ENCODE measurements at places on chromosomes 1 and 21.

DNA sequence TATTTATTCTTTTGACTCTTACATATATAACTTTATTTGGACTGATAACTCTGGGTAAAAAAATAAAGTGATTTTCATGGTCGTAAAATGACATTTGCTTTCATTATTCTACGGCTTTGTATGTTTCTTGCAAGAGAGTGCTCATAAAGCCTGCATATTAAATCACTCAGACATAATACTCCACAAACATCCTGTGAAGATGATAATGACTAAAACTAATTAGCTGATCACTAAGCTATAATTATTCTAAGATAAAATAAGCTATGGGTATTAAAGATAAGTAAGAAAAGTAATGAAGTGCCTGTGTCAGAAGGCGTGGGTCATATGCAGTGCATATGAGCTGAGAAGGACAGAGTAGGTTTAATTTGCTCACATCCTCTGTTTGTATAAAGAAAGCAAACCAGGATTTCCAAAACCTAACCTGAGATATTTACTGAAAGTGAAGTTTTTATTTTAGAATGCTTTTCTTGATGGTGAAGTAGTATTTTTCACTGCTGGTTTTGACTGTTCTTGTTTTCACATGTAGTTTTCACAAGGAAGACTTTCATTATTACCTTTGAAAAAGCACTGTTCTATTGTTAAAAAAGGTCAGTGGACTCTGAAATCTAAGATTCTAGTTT, 278.8 kb downstream of the AMY1C start:
- no peak for DNase-seq

- no peak for DNase-seq
Observed at GRCh38 chr1:150322310-150322709, 977 bp downstream of the PRPF3 start.

DNA sequence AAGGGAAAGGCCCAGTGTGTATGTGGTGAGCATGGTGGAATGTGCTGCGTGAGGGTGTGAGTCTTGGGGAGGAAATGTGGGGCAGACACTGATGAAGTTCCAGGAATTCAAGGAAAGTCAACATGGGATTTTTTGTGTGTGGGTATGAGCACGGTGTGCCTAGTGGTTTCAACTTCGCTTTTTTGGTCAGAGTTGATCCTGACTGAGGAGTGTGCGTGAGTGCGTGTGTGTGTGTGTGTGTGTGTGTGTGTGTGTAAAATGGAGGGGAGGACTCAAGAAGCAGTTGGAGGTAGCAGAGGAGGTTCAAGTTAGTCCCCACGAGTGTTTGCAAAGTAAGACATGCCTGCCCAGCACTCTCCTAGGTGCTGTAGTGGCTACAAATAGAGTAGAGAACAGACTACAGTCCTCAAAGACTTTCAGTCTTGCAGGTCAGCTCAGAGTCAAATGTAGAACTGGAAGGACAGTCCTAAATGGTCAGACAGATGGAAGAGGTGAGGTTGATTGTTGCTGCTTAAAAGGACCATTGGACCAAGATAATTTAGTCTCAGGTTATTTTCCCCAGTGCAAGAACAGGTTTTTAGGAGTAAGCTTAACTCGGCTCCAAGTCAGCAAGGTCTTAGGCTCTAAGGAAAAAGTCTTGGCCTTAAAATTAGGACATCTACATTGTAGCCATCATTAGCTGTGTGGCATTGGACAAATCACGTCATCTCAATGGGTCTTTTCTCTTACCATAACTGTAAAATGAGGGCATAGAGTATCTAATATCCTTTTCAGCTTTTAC, 25.0 kb downstream of the SLAMF1 start:
- DNase-seq = no peak

GRCh38 chr1:154837672-154838171, 32.4 kb downstream of the KCNN3 start:
- no peak for DNase-seq

DNA sequence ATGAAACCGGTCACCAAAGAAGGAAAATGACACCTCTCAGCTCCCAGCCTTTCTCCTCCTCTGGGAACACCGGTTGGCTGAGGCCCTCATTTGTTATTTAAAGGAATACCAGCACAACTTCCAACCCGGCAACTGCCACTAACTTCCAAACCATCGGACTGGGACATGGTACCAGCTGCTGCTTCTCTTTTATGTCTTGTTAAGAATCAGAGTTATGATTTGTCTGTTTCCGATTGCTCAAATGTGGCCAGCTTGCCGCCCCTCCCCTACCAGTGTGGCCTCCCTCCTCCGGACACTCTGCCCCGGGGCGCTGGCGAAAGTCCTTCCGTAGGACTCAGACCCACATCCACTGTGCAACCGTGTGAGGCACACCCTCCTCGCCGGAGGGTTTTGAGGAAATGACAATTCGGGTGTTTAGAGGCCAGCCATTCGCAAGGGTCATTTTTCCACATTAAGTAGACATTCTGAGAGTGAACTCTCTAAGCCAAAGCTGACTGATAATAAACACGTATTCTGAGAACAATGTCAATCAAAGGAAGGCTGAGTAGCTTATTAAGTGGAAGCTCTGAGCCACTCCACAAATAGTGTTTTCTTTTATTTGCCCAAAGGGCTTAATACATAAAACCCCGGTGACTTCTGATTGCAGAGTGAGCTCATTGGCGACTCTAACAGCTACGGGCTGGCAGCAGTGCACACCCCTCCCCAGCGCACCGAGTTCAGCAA, 5.5 kb downstream of the RIPK4 start:
- no peak for DNase-seq

GRCh38 chr1:32201011-32201855, 838 bp downstream of the CCDC28B start:
- DNase-seq = no peak

GRCh38 chr1:68321084-68321685, 88.9 kb upstream of the WLS start:
- DNase-seq = no peak

DNA sequence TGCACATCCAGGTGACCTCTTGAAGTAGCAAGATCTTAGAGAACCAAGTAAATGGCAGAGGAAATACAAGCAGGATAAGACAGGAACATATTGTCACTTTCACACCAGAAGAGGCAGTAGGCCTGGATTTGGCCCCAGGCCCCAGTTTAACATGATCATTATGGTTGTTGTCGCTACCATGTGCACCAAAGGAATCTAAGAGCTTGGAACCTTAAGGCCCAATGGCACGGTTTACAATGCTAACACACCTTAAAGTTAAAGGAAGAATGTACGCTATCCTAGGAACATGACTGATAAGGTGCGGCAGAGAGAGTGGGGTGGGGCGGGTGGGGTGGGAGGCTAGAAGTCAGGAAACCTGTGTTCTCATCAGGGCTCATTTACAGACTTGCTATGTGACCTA, 147.5 kb downstream of the ROR1 start:
- DNase-seq = no peak

DNA sequence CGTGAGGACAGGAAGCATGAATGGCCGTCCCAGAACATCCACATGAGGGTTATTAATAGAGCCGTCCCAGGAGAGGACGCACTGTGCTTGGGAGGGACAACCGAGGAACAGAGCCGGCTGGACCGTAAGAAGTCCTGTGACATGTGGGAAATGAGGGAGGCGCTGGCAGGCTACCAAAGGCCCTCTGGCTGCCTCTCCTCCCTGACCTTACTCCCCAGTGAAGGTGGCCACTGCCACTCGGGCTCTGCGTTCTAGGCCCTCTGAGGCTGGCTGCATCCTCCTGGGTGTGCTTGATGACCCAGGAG, 15.5 kb upstream of the NPPB start:
- no peak for DNase-seq

DNA sequence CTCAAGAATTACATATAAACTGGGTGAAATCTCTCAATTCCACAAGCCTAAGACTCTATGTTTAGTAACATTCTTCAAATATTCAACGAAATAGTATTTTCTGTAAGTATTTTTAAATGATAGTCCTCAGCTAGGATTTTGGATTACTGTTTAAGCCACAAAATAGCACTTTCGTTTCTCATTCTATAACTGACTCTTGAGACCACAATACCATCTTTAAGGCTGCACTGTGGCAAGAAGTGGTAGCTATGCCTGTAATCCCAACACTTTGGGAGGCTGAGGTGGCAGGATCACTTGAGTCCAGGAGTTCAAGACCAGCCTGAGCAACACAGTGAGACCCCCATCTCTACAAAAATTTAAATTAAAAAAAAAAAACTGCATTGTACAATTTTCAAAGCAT, 126.7 kb downstream of the CDC42BPA start:
- no peak for DNase-seq

DNA sequence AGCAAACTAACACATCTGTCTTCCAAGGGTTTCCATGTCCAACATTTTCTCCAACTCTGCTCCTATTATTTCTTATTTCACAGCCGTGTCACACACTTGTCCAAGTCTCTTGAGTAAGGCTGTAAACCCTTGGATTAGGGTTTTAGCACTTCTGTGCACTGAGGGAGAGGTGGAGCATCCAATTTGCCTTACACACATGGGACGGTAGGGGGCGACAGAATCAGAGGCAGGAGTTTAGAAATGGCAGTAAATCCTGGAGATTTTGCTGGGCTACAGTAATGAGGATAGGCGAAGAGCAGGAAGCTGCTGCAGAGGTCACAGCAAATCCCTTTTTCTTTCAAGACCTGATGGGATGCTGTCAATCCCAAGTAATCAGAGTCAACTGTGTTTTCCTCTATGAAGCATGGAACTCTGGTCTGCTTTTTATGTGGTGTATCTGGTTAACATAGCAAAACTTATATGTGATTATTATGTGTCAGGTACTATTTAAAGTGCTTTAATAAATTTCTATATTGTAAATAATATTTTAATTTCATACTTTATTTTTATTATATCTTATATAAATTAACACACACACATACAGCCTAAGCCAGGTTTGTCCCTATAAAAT, 15.4 kb upstream of the LCE5A start:
- no peak for DNase-seq
